Thymus (tissue), 14 donors: ENCODE measurements at places on chromosomes 5 and 9.

DNA sequence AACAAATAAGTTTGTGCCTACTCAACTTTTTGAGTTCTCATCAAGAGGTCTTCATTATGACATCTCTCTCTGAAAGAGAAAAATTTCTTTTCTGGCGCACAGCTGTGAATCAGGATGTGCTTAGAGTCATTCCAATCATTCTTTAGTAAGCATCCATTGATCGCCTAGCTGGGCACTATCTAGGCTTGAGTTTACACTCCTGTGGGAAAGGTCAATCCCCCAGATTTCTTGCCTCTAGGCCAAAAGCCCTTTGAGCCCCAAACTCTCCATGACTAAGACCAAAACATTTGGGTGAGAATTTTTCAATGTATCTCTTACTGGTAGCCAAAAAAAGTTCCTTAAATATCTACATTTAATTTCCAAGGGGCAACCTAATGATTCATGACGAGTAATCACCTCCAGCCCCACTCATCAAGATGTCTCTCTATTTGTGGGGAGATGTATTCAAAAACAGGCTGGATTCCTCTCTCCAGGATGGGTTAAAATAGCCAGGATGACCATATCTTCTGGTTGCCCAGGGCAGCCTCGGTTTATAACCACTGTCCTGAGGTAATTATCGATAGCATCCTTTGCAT lies 101.7 kb downstream of the GNA14 start:
- H3K27ac ChIP-seq, result no peak overlapping the region
- no peak overlapping the region for H3K4me3 ChIP-seq
- no peak for DNase-seq
- H3K27me3 ChIP-seq, result no peaks in the 10 kb centered on the region
- no peaks in the 10 kb centered on the region for H3K4me1 ChIP-seq
- H3K36me3 ChIP-seq, result no peaks in the 10 kb centered on the region

DNA sequence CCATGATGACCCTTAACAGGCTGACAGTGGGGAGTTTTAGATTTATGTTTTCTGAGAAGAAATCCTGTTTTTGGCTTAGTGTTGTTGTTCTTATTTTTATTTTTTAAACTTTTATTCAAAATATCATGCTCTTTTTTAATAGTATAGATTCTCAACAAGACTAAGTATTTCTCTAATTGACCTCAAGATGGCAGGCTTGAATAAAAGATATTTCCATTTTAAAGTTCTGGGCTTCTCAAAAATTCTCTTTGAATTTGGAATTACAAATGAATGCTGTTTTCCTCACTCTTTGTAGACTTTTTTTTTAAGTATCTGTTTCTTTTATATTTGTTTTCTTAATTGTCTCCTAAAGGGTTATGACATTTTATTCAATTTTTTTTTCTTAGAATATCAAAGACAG lies 50.0 kb upstream of the SH3GL2 start:
- no peaks in the 10 kb centered on the region for H3K4me1 ChIP-seq
- H3K27ac ChIP-seq, result no peak overlapping the region
- H3K27me3 ChIP-seq, result no peaks in the 10 kb centered on the region
- no peak for DNase-seq
- H3K4me3 ChIP-seq, result no peak overlapping the region

DNA sequence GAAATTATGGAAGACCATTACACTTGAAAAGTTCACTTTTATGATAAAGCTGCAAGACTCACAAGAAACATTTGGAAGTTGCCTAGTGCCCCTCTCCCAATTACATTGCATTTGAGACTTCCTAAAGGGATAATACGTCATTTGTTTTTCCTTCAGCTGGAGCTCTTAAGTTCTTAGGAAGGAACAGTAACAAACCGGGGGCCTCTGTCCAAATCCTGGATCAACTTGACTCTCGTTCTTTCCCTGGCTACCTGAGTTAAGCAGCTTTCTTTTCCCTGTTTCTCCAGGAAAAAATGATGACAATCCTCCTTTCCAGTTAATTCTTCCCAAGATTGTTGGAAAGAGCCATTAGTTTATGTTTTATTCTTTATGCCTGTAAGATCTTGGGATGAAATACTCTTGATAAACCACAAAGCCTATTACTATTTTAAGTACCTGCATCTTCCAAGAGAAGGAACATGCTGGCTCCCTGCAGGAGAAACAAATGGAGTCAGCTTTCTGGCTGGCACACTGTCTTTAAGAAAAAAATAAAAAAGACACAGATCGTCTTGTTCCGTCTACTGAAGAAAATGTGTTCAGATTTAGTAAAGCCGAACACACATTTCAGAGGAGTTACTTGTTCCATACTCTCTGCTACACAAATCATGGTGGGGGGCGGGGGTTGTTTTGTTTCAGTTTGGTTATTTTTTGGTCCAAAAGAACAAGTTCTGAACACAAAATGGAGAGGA lies 297.9 kb downstream of the EFNA5 start:
- H3K4me3 ChIP-seq, result no peak overlapping the region
- DNase-seq, result no peak
- H3K27me3 ChIP-seq, result no peaks in the 10 kb centered on the region
- no peaks in the 10 kb centered on the region for H3K36me3 ChIP-seq

- no peaks in the 10 kb centered on the region for H3K27me3 ChIP-seq
- H3K36me3 ChIP-seq, result peaks cover 76% of the 10 kb centered on the region
- peak overlapping the region; percentile 28 for H3K27ac ChIP-seq
- H3K4me1 ChIP-seq, result peaks cover 3% of the 10 kb centered on the region
- no peak overlapping the region for H3K4me3 ChIP-seq
Measured at GRCh38 chr9:128588581-128589233, 36.3 kb downstream of the SPTAN1 start.

DNA sequence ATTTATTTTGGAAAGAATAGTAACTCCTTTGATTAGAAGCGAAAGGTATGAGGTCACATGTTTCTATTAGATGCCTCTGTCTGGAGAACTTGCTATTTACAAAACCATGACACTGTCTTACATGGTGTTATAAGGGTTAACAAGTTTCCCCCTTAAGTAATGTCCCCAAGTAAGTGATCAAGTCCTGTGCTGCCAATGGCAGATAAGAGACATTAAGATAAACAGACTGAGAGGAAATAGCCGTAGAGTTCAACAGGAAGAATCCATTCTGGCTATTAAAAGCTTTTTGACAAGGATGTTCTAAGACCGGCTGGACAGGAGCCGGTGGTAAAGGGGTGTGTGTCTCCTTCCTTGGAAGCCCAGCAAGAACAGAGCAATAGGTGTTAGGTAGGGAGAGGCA lies 257.5 kb downstream of the GADD45G start:
- no peak overlapping the region for H3K4me3 ChIP-seq
- H3K27ac ChIP-seq, result no peak overlapping the region
- no peaks in the 10 kb centered on the region for H3K4me1 ChIP-seq
- peaks cover 3% of the 10 kb centered on the region for H3K27me3 ChIP-seq
- no peak for DNase-seq
- no peaks in the 10 kb centered on the region for H3K36me3 ChIP-seq

DNA sequence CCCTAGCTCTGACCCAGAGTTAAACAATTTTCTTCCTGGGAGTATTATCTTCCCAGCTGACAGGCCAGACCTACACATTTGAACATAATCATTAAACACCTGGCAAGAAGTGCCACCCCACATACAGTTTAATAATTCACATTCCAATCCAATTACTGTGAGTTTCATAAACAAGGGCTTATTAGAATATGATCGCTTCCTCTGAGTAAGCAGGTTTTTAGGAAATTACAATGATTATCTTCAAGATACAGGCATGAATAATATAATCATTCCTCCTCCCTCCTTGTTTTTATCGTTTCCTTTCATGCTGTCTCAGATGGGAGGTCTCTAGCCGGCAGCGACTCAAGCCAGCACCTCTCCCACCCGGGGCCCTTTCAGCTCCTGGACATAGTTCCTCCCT lies 15.8 kb upstream of the KIF4B start:
- H3K4me3 ChIP-seq, result no peak overlapping the region
- no peaks in the 10 kb centered on the region for H3K36me3 ChIP-seq
- no peaks in the 10 kb centered on the region for H3K4me1 ChIP-seq
- no peak for DNase-seq
- H3K27ac ChIP-seq, result no peak overlapping the region

DNA sequence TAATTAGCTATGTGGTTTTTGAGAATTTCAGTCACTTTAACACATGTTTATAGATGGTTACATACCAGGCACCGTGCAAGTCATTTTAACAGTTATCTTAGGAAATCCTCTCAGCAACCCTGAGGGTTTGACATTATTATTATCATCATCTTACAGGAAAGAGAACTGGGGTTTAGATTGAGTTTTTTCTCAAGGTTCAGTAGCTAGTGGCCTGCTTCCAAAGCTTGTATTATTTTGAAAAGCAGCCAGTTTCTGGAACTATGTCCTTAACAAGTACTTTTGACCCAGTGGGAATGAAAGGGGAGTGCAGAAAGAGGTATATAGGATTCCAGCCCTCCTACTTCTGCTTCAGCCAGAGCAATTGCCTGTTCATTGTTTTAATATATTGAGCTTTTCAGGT lies 157.5 kb downstream of the COMMD10 start:
- H3K27me3 ChIP-seq, result no peaks in the 10 kb centered on the region
- H3K4me1 ChIP-seq, result no peaks in the 10 kb centered on the region
- no peak overlapping the region for H3K4me3 ChIP-seq
- no peaks in the 10 kb centered on the region for H3K36me3 ChIP-seq
- no peak overlapping the region for H3K27ac ChIP-seq
- no peak for DNase-seq

- H3K4me1 ChIP-seq, result no peaks in the 10 kb centered on the region
- H3K27ac ChIP-seq, result no peak overlapping the region
- DNase-seq, result no peak
- no peaks in the 10 kb centered on the region for H3K27me3 ChIP-seq
- no peaks in the 10 kb centered on the region for H3K36me3 ChIP-seq
Measured at GRCh38 chr9:3977614-3978112, 322.2 kb downstream of the GLIS3 start.

DNA sequence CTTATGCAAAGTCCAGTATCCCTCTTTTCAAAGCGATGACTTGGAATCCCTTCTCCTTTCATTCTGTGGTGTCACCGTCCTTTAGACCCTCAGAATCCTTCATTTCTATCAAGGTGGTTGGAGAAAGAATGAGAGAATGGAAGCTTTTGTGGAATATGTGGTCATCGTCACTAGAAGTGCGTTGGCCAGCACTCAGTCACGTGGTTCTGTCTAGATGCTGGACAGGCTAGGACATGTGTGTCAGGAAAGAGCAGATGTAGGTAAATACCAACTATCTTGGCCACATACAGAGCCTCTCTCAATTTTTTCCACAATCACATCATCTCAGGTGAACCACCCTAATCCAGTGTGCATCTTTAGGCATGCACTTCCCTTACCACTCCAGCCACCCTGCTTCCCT lies 206.0 kb downstream of the ARRDC3 start:
- no peak overlapping the region for H3K27ac ChIP-seq
- H3K27me3 ChIP-seq, result no peaks in the 10 kb centered on the region
- H3K4me3 ChIP-seq, result no peak overlapping the region

DNA sequence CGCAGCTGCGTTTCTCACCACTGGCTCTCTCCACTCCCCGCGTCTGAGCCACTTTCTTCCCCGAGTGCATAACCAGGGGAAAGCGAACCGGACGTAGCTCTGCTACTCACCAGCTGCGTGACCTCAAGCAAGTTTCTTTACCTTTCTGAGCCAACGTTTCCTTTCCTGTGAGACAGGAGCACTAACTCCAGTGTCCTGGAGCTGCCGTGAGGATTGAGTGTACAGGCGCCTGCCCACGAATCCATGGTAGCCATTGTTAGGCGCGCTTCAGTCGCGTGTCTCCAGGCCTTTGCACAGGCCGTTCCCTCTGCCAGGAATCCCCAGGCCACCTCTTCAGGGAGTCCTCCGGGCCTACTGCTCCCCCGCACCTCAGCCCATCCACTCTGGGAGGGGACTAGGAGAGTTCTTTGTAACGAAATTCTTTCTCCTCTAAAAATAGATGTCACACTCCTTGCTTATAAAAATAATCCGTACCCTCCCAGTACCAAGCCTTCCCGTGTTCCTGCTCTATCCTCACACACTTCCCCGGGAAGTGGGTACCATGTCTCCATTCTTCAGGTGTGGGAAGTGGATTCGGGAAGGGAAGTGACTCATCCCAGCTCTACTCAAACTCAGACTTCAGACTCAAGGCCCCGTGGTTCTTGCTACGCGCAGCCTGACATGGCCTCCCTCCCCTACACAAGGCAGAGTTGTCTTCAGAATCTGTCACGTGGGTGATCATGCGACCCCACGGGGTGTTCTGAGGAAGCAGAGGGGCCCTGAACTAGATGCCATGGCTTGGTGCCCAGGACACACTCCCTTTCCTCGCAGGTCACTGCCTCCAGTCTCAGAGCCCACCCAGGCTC lies 16.1 kb upstream of the CRB2 start:
- H3K27me3 ChIP-seq, result no peaks in the 10 kb centered on the region
- no peaks in the 10 kb centered on the region for H3K36me3 ChIP-seq
- H3K27ac ChIP-seq, result peak overlapping the region; percentile 92
- peak; percentile 85 for DNase-seq
- peak overlapping the region; percentile 42 for H3K4me3 ChIP-seq
- H3K4me1 ChIP-seq, result peaks cover 22% of the 10 kb centered on the region

GRCh38 chr9:91348191-91348807 lies 13.4 kb downstream of the AUH start:
- DNase-seq, result no peak
- no peak overlapping the region for H3K27ac ChIP-seq
- H3K36me3 ChIP-seq, result peaks cover 11% of the 10 kb centered on the region
- no peaks in the 10 kb centered on the region for H3K27me3 ChIP-seq
- H3K4me1 ChIP-seq, result no peaks in the 10 kb centered on the region

DNA sequence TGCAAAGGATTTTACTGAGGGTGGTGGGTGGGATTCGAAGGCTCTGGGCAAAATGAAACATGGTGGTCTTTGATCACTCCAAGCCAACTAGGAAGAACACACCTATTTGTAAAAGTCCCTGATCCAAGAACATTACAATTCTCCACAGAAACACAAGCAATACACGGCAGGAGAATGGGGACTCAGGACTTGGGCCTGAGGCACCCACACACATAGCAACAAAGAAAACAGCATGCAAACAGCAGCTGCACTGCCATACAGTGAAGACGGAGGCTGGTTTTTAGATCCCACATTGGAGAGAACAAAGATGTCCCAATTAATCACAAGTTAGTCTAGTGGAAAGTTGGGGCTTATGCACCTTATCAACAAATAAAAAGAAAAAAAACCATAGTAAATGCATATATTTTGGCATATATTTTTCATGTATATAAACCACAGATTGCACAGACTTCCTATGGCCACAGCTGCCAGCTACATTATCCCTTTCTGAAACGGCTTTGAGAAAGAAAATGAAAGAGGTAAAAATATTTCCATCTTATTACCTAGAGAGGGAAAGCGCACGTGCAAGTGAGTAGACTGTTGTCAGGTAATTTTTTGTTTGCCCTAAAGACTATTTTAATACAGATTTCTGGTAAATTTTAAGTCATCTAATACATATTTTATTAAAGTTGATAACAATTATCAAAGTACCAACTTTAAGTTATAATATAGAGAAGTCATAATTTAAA lies 410.9 kb downstream of the BNC2 start:
- H3K36me3 ChIP-seq, result no peaks in the 10 kb centered on the region
- no peak overlapping the region for H3K4me3 ChIP-seq
- no peaks in the 10 kb centered on the region for H3K27me3 ChIP-seq
- no peak overlapping the region for H3K27ac ChIP-seq
- H3K4me1 ChIP-seq, result no peaks in the 10 kb centered on the region
